ENCODE measurements at places on chromosomes 13 and 19.

DNA sequence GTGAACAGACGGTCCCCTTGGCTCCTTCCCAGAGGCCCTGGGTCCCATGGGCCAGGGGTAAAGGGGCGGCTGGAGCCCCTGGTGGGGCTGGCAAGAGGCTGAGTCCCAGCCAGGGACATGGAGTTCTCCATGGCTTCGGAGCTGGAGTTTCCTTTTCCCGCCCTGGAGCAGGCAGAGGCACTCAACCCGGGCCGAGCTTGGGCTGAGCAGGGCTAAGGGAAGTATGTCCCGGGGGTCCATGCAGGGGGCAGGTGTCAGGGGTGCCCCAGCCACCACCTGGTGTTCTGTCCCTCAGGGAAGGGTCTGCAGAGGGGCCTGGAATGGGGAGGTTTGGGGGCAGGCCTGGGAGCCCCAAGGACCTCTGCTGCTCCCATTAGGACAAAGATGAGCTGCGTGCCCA, 54.0 kb upstream of the TPM4 start:
- H3K4me3 ChIP-seq = no peak overlapping the region
- no peaks in the 10 kb centered on the region for H3K27me3 ChIP-seq
- no peak for DNase-seq
- no peaks in the 10 kb centered on the region for H3K36me3 ChIP-seq

- no peak for DNase-seq
- no peaks in the 10 kb centered on the region for H3K4me1 ChIP-seq
- no peak overlapping the region for H3K27ac ChIP-seq
- no peaks in the 10 kb centered on the region for H3K36me3 ChIP-seq
Observed at GRCh38 chr13:109272595-109273325, 513.6 kb downstream of the IRS2 start.

DNA sequence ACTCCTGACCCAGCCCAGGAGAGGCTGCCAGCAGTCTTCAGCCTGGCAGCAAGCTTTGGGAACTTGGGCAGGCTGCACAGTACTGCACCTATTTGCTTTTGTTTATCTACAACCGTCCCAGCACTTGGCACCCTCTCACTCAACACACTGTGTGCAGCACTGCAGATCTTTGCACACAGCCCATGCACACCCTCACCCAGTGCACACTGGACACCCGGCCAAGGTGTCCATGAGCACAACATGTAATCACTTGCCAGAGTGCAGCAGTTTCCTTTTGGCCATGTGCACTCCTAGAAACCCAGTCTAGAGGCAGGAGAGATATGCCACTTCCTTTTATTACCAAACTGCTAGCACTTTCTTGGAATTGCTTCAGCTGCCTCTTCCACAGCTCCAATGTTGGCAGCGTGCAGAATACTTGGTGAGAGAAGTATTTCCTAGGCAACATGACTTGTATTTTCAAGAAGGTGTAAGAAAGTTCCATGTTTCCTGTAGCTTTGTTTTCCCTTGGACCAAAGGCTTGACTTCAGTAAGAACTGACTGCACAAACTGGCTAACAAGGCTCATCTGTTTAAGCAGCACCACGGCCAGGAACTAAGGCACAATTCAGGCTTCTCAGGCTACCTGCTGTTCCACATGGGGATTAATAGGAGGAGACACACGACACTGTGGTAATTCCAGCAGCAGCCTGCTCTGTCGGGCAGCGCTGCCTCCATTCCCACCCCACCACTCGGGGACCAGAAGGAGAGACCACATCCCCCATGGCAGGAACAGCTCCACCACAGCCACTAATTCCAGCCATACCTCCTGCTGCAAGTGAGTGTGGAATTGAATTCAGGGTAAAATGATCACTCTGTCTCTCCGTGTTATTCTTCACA, 15.3 kb downstream of the ATP7B start:
- H3K27ac ChIP-seq = peak overlapping the region; percentile 14
- H3K36me3 ChIP-seq = no peaks in the 10 kb centered on the region
- no peak overlapping the region for H3K4me3 ChIP-seq
- DNase-seq = peak; percentile 63
- H3K27me3 ChIP-seq = no peaks in the 10 kb centered on the region
- peaks cover 5% of the 10 kb centered on the region for H3K4me1 ChIP-seq

DNA sequence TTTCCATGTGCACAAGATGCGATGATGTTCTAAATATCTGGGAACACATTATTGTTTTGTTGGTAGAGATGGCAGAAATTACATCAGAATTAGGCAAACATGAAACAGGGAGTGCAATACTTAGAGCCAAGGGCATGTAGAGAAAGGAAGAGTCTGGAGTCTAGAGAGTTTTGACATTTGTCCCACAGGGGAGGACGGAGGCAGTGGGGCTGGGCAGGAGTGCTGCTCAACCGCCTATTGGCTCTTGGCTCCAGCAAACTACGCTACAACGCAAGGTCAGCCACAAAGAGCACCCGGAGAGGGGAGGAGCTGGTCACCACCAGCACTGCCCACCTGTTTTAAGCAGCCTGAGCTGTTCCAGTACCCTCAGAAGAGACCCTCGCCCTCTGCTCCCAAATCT, 108.3 kb downstream of the ABCC4 start:
- DNase-seq = no peak
- H3K27me3 ChIP-seq = no peaks in the 10 kb centered on the region
- H3K4me3 ChIP-seq = no peak overlapping the region
- H3K36me3 ChIP-seq = no peaks in the 10 kb centered on the region
- H3K4me1 ChIP-seq = no peaks in the 10 kb centered on the region

- no peak for DNase-seq
- peaks cover 14% of the 10 kb centered on the region for H3K36me3 ChIP-seq
- H3K4me3 ChIP-seq = no peak overlapping the region
- no peaks in the 10 kb centered on the region for H3K27me3 ChIP-seq
- H3K27ac ChIP-seq = no peak overlapping the region
- no peaks in the 10 kb centered on the region for H3K4me1 ChIP-seq
Observed at GRCh38 chr19:6378041-6378440, 2.3 kb upstream of the PSPN start.

- no peak overlapping the region for H3K27ac ChIP-seq
- H3K4me3 ChIP-seq = no peak overlapping the region
- DNase-seq = no peak
- no peaks in the 10 kb centered on the region for H3K27me3 ChIP-seq
- H3K36me3 ChIP-seq = no peaks in the 10 kb centered on the region
- H3K4me1 ChIP-seq = no peaks in the 10 kb centered on the region
Observed at GRCh38 chr13:78940455-78941130, 281.6 kb upstream of the OBI1 start.

DNA sequence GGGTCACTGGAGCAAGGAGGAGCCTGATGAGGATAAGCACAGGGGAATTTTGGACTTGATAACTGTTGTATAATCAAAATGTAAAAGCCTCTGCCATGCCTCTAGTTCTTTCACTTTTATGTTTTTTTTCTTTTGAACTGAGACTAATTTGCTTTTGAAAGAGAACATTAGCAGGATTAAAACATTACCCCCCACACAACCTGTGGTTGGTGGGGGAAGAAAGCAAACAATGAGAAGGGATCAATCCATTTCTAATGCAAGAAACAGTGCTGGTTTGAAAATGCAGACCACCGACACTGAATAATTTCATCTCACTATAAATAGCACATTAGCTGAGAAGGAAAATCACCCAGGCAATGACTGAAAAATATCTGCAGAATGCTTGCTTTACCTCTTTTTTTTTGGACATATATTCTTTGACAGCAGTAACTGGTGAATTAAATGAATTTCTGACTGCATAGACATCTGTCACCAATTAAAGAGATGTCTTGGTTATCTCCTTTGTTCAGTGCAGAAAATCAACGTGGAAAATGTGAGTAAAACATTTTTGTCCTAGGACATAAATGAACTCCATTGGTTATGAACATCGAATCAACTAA, 48.6 kb upstream of the TRPC4 start:
- no peak overlapping the region for H3K27ac ChIP-seq
- H3K4me1 ChIP-seq = no peaks in the 10 kb centered on the region

GRCh38 chr19:29552454-29553280, 26.9 kb downstream of the VSTM2B start:
- H3K27me3 ChIP-seq = no peaks in the 10 kb centered on the region
- no peak for DNase-seq
- no peaks in the 10 kb centered on the region for H3K4me1 ChIP-seq
- H3K36me3 ChIP-seq = no peaks in the 10 kb centered on the region
- no peak overlapping the region for H3K27ac ChIP-seq
- H3K4me3 ChIP-seq = no peak overlapping the region

DNA sequence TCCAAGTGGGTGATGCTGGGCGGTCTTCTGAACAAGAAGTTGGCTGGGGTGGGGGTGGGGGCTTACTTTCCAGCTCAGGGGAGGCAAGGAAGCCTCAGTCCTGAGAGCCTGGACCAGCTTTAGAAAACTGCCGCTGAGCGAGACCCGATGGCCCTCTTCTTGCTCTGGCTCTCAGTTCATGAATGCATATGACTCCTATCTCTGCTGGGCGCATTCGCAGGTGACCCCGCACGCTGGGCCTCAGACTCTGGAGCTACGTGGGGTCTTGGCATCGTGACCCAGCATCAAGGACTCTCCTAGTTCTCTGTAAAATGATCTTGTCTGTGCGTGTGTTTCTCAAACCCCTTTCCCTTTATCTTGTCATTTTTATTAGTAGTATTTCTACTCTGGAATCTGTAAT, 19.7 kb downstream of the PRAM1 start:
- H3K27ac ChIP-seq = no peak overlapping the region
- H3K4me1 ChIP-seq = no peaks in the 10 kb centered on the region
- H3K4me3 ChIP-seq = no peak overlapping the region
- DNase-seq = no peak

GRCh38 chr13:39452834-39453233, 150.2 kb downstream of the LHFPL6 start:
- no peak overlapping the region for H3K27ac ChIP-seq
- H3K4me3 ChIP-seq = no peak overlapping the region
- H3K4me1 ChIP-seq = no peaks in the 10 kb centered on the region
- no peaks in the 10 kb centered on the region for H3K27me3 ChIP-seq

GRCh38 chr19:11198769-11199424, 1.6 kb upstream of the KANK2 start:
- H3K27ac ChIP-seq = no peak overlapping the region
- no peak overlapping the region for H3K4me3 ChIP-seq
- no peaks in the 10 kb centered on the region for H3K27me3 ChIP-seq
- no peaks in the 10 kb centered on the region for H3K36me3 ChIP-seq
- no peak for DNase-seq
- H3K4me1 ChIP-seq = no peaks in the 10 kb centered on the region

DNA sequence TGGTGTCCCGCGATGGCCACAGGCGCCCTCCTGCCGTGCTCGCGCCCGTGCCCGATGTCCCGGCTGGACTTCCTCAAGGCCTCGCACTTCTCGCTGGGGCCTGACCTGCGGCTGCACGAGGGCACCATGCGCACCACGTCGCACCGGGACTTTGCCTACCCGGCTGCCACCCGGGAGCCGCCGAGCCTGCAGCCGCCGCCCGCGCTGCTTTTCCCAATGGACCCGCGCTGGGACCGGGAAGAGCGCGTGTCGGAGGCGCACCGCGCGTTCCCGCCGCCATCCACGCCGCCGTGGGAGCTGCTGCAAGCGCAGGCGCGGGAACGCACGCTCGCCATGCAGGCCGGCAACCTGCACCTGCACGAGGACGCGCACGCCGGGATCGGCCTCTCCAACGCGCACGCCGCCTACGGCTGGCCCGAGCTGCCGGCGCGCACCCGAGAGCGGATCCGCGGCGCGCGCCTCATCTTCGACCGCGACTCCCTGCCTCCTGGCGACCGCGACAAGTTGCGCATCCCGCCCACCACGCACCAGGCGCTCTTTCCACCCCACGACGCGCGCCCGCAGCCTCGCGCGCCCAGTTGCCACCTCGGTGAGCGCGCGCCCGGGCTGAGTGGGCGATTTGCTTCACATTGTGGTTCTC, 12.1 kb upstream of the PEX11G start:
- peaks cover 6% of the 10 kb centered on the region for H3K4me1 ChIP-seq
- H3K27ac ChIP-seq = no peak overlapping the region
- DNase-seq = peak; percentile 77
- no peaks in the 10 kb centered on the region for H3K36me3 ChIP-seq
- H3K27me3 ChIP-seq = peaks cover 16% of the 10 kb centered on the region

DNA sequence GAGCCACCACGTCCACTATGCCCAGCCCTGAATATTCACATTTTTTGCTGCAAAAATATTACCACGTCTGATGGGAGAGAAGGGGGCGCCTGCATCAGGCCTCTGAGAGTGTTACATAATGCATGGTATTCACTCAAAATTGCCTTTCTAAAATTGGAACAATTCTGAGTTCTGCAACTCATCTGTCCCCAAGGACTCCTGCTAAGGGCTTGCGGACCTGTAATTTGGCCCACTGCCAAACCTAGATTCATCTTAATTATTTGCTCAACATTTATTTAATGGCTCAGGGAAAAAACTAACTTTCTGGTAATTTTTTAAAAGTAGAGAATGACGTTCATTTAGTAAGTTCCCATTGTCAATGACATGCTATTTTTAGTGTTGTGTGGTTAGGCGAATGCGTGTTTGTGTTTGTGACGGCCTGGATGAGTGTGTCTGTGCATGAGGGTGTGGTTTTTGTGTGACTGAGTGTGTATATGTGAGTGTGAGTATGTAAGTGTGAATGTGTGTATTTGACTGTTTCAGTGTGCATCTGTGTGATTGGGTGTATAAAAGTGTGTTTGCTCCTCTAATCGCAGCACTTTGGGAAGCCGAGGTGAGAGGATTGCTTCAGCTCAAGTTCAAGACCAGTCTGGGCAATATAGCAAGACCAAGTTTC, 8.8 kb downstream of the INAFM1 start:
- no peak overlapping the region for H3K27ac ChIP-seq
- H3K4me1 ChIP-seq = no peaks in the 10 kb centered on the region
- no peaks in the 10 kb centered on the region for H3K36me3 ChIP-seq
- no peaks in the 10 kb centered on the region for H3K27me3 ChIP-seq
